Hematopoietic multipotent progenitor cell treated with erythropoietin and hydrocortisone succinate and interleukin-3 and kit ligand, for 6 days (in vitro differentiated cells): ENCODE measurements at places on chromosomes 11 and 22.

GRCh38 chr11:120130991-120131760 lies 6.7 kb downstream of the TRIM29 start:
- DNase-seq = no peak

- DNase-seq = no peak
Observed at GRCh38 chr22:37501610-37502341, 15.6 kb upstream of the MFNG start.

- peak; percentile 74 for DNase-seq
Observed at GRCh38 chr11:103055221-103055890, 36.6 kb downstream of the DCUN1D5 start.

GRCh38 chr11:106249617-106250239 lies 172.3 kb downstream of the AASDHPPT start:
- DNase-seq = no peak

GRCh38 chr11:60195923-60196368 lies 13.1 kb upstream of the MS4A6A start:
- no peak for DNase-seq

- no peak for DNase-seq
Observed at GRCh38 chr11:127274328-127274676, 273.7 kb upstream of the KIRREL3 start.

GRCh38 chr11:26765323-26765722 lies 43.5 kb upstream of the SLC5A12 start:
- no peak for DNase-seq

- no peak for DNase-seq
Observed at GRCh38 chr22:44648085-44648820, 53.8 kb upstream of the PRR5 start.

DNA sequence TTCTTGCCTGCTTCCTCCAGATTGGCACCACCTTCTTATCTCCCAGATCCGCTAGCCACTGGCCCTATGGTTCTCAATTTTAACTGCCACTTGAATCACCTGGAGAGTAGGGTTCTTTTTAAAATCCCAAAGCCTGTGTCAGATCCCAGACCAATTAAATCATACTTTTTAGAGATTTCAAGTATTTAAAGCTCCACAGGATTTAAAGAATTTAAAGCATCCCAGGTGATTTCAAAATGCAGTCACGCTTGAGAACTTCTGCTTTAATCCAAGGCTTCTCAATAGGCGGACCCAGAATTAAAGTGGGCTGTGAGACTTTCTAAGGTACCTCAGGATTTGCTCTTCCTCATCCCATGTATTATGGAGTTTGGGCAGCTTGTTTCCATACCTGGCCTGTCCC lies 400.0 kb downstream of the SOX6 start:
- no peak for DNase-seq

DNA sequence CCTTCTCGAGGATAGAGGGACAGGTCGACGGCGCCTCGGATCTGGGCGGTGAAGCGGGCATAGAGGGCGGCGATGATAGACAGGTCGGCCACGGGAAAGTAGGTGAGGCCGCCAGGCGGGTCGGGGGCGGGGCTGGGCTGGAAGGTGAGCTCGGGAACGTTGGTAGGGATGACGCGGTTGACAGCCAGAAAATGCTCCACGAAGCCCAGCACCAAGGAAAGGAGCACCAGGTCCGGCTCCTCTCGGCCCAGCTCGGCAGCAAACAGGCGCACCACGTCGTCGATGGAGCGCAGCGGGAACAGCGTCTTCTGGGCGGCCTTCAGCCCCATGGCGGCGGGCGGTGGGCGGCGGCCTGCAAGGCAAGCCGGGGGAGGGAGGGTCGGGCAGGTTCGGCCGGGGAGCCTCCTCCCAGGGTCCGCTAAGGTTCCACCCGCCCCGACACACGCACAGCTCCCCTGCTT lies 540 bp downstream of the MEN1 start:
- peak; percentile 30 for DNase-seq

DNA sequence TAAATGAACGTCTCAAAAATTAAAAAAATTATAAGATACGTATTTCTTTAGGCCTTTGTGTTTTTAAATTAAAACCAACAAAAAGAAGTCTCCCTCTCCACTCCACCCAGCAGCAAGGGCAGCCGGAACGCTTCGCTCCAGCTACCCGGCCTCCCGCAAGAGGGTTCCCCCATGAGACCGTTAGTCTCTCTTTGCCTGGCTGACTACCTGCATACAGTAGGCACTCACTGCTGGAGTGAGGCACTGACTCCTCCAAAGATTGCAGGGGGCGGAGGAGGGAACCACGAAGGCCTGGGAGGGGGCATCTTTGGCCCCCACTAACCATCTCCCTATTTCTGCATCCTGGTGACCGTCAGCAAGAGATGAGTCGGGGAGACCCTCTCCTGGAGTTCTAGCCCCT lies 10.1 kb downstream of the CBX6 start:
- DNase-seq = no peak

- peak; percentile 12 for DNase-seq
Observed at GRCh38 chr11:122634501-122634900, 21.0 kb upstream of the UBASH3B start.

DNA sequence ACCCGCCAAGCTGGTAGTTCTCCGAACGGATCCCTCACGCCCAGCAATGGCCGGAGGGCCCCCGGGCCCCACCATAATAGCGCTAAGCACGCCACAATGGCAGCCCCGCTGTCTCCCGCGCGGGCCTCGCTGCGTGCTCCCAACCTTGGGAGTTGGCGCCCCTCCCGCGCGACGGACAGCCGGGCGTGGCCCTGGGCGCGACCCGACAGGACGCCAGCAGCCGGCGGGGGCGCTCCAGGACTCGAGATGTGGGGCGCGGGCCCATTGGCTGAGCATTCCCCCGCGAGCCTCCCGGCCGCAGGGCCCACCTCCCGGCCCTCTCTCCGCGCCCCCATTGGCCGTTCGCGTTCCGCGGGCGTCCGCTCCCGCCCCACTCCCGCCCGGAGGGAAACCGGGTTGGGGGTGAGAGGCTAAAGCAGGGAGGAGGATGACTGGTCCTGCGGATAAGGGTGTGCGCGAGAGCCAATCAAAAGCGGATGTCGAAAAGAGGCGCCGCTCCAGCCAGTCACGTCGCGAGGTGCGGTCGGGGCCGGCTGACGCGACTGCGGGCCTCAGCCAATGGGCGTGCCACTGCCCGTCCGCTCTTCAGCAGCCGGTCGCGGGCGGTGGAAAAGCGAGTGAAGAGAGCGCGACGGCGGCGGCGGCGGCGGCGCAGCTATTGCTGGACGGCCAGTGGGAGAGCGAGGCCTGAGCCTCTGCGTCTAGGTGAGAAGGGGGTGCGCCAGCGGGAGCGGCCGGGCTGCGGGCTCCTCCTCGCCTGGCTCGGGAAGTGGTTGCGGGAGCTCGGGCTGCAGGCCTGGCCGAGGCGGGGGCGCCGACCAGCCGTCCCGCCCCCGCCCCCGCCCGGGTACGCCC lies at the start of gene FAR1:
TSS of gene FAR1 (plus strand) at position 567 of the 855 bp plus-strand sequence. CDS start 26,098 bp downstream, outside the sequence.
- DNase-seq = peak; percentile 98

- no peak for DNase-seq
Observed at GRCh38 chr11:44208976-44209603, 100.8 kb downstream of the ALX4 start.

- DNase-seq = no peak
Observed at GRCh38 chr11:81394311-81394710, 1339.4 kb downstream of the FAM181B start.

GRCh38 chr11:31656051-31656450 lies 146.5 kb downstream of the ELP4 start:
- no peak for DNase-seq

GRCh38 chr22:27133681-27134314 lies 476.4 kb downstream of the MIAT start:
- DNase-seq = no peak

DNA sequence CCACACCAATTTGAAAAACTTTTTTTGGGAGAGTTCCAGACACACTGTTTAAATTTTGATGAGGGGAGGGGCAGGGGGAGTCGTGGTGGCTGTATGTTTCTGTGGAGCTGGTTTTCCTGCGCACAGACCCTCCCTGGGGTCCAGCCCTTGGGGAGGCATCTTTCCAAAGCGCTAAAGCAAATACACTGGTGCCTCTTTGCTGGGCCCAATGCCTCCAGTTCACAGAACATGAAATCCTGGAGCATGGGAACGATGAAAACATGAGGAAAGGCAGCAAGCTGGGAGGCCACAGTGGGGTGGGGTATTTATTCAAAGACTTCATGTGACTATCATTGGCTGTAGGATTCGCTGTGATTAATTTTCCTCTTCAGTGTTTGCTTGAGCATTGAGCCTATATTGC lies 135.3 kb downstream of the CCDC34 start:
- DNase-seq = no peak

DNA sequence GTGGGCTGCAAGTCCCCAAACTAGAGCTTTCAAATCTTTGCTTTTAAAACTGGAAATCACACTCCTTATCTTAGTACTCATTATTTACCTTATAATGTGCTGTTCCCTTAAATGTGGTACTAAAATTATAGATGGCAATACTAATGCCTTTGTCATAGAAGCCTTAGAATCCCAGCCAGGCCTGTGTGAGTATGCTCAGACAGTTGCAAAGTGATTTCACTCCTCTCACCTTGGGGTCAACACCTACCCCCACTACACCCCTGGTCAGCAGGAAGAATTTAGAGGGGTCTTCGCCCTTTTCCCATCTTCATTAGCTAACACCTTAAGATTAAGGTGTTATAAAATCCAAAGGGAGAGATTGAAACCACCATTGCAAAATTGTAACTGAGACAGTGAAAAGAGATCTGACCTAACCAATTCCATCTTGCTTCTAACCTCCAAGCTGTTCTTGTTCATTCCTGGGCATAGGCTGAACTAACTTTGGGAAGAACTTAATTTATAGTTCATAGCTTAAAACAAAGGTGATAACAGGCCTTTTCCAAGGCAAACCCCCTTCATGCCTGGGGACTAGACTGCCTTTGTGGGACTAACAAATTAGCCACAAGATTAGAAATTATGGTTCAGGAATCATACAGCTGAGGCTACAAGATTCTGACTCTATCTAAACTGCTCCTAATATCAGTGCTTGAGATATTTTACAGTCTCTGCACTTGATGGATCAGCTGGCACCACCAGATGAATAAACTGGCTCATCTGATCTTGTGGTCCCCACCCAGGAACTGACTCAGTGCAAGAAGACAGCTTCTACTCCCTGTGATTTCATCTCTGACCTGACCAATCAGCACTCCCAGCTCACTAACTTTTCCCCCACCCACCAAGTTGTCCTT lies 10.4 kb upstream of the MRPL17 start:
- peak; percentile 59 for DNase-seq

- no peak for DNase-seq
Observed at GRCh38 chr11:70656252-70656651, 257.9 kb downstream of the CTTN start.

DNA sequence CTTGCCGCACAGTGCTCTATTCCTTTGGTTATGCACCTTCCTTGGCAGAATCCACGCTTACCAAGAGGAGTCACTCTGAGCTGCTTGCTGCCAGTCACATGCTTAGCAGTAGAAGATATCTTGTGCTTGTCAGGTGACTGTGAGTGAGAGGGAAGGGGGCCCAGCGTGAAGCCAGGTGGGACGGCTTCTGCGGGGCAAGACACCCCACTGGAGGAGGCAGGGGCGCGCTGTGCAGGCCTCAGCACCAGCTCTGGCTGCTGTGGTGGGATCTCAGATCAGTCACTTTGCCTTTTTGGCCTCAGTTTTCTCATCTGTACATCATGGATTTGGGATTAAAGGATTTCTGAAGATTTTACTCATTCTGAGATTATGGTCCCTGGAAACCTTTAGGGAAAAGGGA lies 63.9 kb upstream of the B3GAT1 start:
- no peak for DNase-seq

DNA sequence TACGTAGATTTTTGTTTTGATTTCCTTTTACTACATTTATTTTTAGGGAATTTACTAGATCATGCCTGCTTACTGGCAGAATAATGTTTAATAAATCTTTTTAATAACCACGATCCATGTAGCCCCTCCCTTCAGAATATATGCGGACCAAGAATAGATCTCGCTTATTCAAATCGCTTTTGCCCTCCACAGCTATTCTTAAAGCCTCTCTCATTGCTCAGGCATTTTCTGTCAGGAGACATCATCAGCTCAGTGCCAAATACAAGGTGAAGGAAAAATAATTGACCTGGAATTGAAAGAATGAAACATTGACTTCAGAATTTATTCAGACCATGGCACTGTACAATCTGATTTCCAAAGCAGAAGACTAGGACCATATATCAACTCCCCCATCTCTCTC lies 10.0 kb upstream of the JAML start:
- DNase-seq = no peak

- no peak for DNase-seq
Observed at GRCh38 chr11:110199184-110199981, 97.0 kb downstream of the RDX start.

- no peak for DNase-seq
Observed at GRCh38 chr22:44383064-44383575, 70.4 kb upstream of the SHISAL1 start.

DNA sequence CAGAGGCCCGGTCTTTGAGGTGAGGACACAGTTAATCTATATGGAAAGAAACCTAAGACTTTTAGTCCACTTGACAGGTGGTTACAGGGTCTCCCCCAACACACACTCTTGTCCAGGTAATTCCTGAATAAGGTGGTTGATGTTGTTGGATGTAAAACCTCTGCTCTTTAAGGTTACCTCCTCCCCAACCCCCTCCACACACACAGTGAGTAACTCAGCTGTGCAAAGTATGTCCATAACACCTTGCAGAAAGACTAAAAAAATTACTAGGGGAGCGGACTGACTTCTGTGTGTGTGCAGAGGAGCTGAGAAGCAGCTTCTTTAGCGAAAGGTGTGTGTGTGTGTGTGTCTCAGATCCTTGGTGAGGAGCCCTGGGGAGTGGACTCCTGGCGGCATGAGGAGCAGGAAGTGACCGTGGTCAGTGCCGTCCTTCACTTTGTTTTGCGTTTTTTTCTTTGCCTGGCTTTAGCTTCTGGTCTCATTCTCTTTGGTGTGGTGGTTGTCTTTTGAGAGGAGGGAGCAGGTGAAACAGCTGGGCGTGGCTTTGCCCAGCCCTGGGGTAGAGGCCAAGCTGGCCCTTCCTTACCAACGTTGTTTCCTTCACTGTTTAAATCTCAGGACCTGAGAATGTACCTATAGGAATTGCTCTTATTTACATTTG lies 1.7 kb downstream of the ZBED4 start:
- DNase-seq = no peak

DNA sequence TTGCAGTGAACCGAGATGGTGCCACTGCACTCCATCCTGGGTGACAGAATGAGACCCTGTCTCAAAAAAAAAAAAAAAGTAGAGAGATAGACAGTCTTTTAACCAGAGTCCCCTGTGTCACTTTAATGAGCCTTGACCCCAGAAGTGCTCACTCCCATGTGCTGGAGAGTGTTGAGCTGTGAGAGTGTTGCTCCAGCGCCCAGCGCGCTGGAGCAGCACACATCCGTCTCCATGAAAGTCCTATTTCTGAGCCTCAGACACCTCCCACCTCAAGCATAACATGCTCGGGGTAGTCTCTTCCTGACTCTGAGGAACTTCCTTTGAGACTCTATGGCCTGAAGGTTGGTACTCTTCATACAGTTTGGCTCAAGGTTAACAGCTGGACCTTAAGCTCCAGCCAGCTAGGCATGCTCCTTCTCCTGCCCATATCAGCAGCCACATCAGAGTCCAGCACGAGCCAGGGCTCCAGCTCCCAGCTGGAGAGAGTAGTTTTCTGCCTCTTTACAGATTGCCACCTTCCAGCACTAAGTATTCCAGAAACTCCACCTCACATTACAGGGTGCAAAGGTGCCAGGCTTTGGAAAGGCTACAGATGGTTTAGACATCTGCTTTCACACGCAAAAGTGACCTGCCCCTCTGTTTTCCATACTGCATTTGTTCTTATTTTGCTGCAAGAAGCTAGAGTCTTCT lies 29.4 kb upstream of the UBASH3B start:
- DNase-seq = no peak
